T-helper 17 cell (primary cell): ENCODE measurements at places on chromosomes 5 and 9.

GRCh38 chr5:39857041-39857440 is 432.3 kb upstream of the DAB2 start:
- no peak for DNase-seq

DNA sequence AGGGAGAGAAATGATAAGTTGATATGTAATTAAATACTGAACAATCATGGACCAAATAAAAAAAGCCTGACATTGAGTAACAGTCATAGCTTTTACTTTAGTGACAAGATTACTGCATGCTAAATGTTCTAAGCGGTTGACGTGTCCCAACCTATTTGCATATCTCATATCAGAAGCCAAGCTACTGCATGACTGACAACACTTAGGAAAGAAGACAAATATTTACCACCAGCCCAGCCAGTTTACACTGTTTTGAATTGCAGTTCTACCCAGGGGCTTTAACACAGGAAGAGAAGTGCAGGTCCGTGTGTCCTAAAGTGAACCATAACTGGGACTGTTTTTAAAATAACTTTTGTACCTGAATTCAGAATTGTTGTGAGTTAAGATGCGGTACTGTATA is 219.9 kb downstream of the PRDM9 start:
- no peak for DNase-seq

DNA sequence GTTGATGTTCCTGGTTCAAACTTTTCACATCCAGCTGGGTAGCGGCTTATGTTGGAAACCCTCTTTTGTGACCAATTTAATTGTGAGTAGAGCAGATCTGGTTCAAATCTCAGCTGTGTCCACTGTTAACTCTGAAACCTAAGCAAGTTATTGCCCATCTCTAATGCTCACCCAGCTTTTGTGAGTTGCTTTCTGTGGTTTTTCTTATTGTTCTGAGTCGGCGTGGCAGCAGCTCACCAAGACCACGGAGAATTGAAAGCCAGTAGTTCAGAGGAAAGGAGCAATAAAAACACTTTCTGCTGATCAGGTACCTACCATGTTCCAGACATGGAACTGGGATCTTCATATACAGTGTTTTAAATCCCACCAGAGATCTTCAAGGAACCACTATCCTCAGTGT is 114.4 kb downstream of the DOCK2 start:
- DNase-seq, result no peak

GRCh38 chr9:86993830-86994229 is 46.5 kb upstream of the GAS1 start:
- no peak for DNase-seq

DNA sequence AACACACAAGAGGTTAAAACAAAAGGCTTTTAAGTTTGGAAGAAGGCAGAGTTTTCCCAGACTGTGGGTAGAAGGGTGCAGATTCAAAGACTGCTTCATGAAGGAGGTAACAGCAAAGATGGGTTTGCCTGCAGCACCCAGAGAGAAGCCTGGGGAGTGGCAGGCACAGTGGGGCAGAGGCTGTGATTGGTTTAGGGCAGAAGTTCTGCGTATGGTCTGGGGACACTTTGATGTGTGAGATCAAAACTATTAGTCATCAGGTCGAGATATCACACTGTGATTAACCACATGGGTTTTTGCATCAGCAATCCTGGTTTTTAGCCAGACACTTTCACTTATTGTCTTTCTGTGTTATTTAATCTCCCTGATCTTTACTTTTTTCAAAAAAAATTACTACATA is 188.8 kb upstream of the GLRA1 start:
- peak; percentile 15 for DNase-seq

- DNase-seq, result no peak
Observed at GRCh38 chr5:655406-655805, 37.7 kb downstream of the TPPP start.

DNA sequence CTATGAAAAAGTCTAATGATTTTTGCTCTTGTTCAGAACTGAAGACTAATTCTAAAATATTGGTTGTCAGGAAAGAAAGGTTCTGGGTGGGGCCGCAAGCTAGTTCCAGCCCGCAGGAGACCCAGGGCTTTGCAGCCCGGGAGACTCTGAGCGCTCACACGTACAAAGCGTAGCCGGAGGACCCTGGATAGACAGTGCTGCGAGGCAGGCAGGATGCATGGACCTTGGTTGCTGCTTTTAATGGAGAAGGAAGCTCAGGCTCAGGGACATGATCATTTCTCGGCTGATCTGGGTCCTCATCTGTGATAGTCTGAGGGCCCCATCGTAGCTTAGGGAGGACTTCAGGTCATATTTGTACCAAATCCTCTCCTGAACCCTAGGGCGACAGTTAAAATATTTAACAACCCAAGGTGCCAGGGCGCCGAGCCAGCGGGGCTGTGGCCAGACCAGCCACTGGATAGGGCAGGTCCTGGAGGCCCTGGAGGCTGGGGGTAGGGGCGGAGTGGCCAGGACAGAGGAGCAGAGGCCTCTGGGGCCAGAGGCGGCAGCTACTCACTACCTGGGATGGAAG is 70.1 kb upstream of the UNC5A start:
- DNase-seq, result no peak

- no peak for DNase-seq
Observed at GRCh38 chr5:78771260-78772205, 123.0 kb upstream of the LHFPL2 start.

DNA sequence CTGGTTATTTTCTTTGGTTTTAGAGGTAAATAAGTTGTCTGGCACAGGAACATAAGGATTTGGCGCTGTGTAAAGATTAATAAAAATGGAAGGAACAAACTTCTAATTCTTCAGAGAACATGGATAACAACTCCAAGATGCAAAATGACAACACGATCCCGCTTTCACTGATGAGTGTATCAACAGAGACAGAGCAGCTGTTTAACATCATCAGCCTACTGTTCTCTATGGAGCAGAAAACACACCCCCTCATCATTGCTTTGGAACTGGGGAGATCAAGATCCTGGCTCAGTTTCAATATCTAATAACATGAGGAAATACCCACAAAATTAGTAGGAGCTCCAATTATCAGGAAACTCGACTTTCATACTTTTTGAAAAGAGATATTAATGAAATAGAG is 8.3 kb upstream of the GAS1 start:
- DNase-seq, result no peak

DNA sequence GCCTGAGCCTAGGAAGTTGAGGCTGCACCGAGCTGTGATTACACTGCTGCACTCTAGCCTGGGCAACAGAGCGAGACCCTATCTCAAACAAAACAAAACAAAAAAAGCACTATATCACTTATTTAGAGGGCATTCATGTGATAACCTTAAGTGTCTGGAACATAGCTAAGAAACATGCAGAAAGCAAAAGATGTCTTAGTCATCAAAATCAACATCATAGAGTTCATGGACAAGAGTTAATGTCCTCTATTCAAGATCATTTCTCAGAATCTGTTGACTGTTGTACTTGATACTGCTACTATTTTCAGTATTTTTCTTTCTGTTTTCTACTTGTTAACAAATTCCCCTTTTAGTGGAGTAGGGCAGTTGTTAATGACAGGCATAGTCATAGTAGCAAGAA is 25.4 kb downstream of the FSD1L start:
- no peak for DNase-seq

DNA sequence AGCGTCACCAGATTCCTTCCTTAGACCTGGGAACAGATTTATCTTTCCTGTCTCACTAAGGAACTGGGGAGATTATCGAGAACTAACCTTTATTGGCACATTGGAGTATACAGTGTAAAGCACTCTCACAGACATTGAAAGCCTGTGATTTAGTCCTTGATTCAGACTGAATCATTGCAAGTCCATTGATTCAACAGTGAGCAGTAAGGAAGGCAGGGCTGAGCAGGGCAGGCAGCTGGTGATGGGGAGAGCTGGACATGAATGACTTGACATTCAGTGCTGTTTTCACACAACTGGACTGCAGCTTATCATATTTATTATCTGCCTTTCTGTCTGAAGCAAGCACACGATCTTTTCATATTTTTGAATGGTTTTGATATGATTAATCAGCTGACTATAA is 16.2 kb downstream of the ISOC1 start:
- no peak for DNase-seq

GRCh38 chr5:72237879-72238278 is 82.2 kb downstream of the MRPS27 start:
- DNase-seq, result no peak

GRCh38 chr5:15002791-15003190 is 131.2 kb upstream of the ANKH start:
- DNase-seq, result no peak

DNA sequence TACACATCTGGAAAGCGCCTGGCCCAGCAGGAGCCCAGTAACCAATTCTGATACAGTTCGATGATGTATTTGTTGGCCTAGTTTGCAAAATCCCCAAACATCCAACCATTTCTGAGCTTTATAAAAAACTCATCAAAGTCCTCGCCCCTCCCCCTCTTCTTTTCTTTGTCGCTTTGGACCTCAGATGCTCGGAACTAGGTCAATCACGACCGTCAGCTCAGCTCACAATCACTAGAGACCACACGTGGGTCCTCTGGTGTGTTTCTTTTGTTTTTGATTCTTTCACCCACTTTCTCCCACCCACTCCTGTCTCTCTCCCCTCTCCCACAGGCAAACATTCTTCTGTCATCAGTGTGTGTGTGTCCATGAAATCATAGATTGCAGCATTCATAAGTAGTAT is 26.7 kb upstream of the ZBTB43 start:
- no peak for DNase-seq

GRCh38 chr5:97980291-97980690 is 793.2 kb upstream of the RGMB start:
- no peak for DNase-seq
